ENCODE measurements at places on chromosomes 12 and 14.

DNA sequence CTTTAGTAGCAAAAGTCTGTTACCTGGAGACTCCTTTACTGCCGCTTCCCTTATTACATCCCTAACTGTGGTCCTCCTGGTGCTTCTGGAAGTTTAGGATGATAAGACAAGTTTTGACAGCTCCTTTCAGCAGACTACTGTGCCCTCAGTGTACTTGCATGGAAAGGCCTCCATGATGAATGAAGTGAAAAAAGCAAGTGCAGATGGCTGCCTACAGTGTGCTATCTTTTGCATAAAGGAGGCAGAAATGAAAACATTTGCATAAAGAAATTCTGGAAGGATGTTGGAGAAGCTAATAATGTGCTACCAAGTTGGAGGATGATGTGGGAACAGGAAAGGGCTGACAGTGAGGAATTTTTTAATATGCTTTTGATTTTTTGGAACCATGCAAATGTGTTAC lies 4.5 kb downstream of the TCTN2 start:
- DNase-seq: no peak

GRCh38 chr12:19382111-19382526 lies 57.2 kb upstream of the AEBP2 start:
- no peak for DNase-seq

DNA sequence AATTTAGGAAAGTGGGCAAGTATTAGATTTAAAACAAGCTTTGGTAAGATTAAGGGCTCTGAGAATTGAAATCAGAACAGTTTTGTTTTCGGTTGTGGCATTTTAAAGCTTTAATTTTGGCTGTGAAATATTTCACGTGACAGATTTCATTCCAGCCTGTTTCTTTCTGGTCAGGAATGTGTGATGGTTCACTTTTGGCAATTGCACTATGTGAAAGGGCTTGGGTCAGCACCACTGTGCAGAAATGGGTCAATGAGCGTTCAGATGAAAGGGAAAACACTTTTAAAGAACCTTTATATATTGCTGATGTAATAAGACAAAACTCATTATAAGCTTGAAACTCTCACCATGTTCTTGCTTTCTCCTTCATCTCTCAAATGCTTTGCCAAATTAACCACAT lies 17.1 kb downstream of the NUBPL start:
- no peak for DNase-seq

DNA sequence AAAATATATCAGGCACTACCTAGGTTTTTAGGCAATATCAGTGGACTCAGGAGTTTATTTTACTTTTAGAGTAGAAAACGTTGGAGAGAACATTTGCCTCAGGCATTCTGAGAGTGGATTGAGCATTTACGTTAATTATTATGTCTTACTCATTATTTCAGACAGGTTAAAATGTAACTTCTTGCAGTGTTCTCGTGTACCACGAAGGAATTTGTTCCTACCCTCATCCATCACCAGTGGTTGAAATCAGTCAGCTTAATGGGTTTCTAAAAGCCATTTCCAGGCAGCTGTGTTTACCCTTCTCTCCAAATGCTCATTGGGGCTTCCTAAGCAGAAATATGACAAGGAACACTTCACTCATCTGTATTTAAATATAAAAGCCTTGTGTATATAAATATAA lies 9.1 kb upstream of the LDHB start:
- DNase-seq: no peak

GRCh38 chr12:104615048-104615561 lies 158.4 kb downstream of the CHST11 start:
- DNase-seq: no peak

DNA sequence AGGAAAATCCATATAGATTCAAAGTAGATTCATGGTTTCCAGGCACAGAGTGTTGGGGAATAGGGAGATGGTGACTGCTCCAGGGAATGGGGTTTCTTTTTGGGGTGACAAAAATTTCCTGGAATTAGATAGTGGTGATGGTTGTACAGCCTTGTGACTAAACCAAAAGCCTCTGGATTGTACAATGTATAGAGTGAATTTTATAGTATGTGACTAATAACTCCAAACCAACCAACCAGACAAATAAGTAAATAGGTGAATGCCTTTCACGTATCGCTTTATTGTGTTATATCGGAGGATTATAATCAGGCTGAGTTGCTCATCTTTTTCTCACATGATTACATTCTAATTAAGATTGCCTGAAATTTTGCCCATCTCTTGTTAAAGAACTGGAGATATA lies 24.6 kb upstream of the PPFIBP1 start:
- no peak for DNase-seq

DNA sequence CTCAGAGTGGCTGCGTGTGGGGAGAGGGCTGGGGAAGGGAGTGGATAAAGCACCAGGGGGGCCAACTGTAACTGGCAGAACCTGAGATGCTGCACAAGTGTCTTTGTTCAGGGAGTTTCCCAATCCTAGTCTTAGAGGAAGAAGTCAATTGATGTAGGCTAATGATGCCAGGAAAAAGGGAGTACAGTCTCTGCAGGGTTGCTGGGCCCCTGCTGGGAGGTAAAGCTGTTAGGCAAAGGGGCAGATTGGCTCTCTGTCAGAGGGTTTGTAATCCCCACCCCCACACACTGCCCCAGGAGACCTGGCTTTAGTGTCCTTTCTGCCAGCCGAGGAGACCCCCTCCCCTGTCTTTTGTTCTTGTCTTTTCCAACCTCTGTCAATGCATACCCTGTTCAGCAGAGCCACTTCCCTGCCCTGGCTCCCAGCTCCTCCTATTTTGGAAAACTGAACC lies 178.4 kb downstream of the KCNA5 start:
- no peak for DNase-seq

DNA sequence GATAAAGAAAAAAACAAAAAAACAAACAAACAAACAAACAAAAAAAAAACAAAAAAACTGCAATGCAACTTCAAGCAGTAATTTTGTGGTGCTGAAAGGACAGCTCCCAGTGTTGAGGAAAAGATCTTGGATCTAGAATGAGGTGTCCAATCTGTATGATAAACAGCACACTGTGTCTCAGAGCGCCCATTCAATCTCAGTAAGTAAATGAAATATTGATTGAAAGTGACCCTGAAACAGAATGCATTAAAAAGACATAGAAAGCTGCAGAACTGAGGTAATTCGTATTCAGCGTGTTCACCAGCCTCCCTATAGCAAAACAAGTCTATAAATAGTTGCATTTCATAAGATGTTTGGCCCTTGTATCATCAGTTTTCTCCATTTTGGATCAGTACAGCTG lies 153.0 kb downstream of the NOVA1 start:
- DNase-seq: no peak

DNA sequence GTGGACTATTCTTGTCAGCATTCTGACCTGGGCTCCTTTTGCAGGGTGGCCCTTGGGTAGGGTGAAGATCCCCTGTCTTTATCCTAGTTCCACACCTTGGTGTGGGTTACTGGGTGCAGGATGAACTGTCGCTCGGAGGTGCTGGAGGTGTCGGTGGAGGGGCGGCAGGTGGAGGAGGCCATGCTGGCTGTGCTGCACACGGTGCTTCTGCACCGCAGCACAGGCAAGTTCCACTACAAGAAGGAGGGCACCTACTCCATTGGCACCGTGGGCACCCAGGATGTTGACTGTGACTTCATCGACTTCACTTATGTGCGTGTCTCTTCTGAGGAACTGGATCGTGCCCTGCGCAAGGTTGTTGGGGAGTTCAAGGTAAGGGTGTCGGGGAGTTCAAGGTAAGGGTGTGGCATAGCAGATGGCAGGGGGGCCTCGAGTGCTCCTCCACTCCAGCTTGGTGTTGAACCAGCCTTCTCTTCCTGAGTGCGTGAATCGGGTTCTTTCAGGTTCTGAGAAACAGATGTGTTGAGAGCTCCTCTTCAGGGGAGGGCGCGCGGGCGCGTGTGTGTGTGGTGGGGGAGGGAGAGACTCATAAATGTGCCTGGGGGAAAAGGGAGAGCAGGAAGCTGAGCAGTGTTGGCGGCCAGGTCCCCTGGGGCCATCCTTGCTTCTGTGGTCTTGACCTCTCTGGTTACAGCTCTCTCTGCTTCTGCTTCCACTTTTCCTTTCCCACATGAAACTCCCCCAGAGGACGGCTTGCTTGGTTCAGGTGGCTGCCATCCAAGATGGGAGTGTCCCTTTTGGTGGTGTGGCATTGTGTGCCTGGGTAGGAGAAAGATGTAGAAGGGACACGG lies 4.0 kb downstream of the ATG101 start:
- no peak for DNase-seq

DNA sequence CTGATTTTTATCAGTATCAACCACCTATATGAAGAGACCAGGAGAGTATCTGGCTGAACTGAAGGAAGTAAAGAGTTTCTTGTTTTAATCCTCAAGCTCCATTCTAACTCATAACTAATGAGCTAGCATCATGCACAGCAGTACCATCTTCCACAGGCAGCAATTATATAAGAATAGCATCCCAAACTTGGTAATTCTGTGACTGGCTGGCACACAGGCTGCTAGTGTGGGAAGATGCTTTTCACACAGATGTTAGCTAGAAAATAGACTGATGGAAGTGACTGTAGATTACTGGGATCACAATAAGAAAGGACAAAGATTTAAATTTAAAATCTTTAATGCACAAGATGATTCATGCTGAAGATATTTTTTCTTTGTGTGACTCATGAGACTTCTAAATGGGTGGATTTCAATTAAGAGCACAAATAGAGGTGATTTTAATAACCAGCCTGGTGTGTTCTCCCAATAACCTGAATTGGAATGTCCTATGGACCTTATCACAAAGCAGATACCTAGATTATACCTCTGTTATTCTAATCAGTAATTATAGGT lies 417.7 kb upstream of the ATXN7L3B start:
- no peak for DNase-seq

- DNase-seq: no peak
Observed at GRCh38 chr14:99575043-99576023, 28.7 kb downstream of the CCDC85C start.

GRCh38 chr12:56034586-56035332 lies 7.0 kb upstream of the RPS26 start:
- DNase-seq: no peak

DNA sequence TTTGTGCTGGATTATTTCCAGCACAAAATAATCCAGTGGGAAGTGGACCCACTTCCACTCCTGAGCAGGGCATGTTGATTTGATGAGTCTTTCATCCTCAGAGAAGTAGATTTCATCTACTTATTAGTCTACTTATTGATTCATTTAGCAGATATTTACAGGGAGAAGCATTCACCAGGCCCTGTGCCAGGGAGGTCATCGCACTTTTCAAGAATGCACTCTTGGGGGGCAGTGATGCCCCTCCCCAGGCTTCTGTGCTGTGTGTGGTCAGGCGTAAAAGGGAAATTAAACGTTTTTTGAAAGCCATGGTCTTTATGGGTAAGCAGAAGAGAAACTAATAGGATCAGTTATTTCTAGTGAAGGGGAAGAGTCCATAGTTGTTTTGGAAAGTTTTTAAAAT lies 610.7 kb upstream of the TMEM132C start:
- no peak for DNase-seq

GRCh38 chr14:37595809-37596621 lies 586 bp downstream of the TTC6 start:
- DNase-seq: no peak

GRCh38 chr14:104582662-104583061 lies 3.1 kb downstream of the C14orf180 start:
- DNase-seq: no peak

DNA sequence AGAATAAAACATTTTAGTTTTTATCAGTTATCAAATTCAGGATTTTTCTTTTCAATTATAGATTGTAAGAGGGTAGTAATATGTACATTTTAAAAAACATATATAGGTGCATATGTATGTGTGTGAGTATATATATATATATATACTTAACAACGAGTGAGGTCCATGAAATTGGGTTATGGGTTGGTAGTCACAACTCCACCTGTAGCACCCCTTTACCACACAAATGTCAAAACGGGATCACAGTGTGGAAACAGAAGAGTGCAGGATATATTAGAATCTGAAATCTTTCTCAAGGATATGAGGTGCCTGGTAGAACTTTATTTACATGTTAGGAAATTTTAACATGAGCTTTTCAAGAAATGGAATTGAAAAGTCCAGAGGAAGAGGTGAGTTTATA lies 31.3 kb downstream of the MIA2 start:
- DNase-seq: no peak

- no peak for DNase-seq
Observed at GRCh38 chr12:37666069-37666781, 650.3 kb upstream of the ALG10B start.

GRCh38 chr12:72753571-72753970 lies 481.4 kb downstream of the TRHDE start:
- DNase-seq: no peak

- no peak for DNase-seq
Observed at GRCh38 chr12:106189341-106189740, 50.6 kb upstream of the NUAK1 start.

DNA sequence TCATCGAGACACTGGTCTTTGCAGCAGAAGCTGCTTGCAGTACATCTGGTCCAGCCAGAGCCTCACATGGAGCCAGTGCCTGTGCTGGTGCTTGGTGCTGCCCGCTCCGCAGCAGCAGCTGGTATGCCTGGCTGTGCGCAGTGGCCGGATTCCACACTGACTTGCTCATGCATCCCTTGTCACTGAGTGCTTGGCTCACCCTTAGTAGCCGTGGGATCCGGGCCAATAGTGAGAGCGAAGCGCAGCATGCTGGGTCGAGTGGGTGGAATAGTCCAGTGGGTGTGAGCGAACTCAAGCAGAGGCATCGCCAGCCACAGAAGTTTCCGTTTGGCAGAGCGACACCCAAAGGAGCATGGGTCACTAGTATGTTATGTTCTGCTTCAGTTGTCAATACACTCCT lies 10.1 kb upstream of the FBXO33 start:
- DNase-seq: no peak

DNA sequence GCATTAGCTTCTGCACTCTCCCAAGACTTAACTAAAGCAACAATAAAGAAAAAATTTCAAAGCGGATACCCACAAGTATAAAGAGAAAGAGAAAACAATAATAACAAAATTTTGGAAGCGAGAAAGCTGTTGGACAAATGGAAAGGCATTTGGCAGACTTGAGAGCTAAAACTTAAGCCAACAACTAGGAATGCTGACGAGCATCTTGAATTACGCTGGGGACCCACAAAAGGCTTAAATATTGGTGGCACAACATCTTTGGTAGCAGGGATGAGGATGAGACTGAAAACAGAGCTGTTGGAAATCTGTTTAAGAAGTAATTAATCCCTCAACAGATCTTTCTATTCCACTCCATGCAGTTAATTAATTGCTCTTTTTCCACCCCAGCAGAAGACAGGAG lies 49.8 kb downstream of the LLPH start:
- DNase-seq: no peak

- no peak for DNase-seq
Observed at GRCh38 chr12:30692470-30692869, 3.2 kb downstream of the IPO8 start.
